ENCODE measurements at places on chromosomes 3 and 15. TPM values are rescaled to one million over a fixed set of nuclear protein-coding genes. Genes with fewer than 3 reads are reported as not detected.

DNA sequence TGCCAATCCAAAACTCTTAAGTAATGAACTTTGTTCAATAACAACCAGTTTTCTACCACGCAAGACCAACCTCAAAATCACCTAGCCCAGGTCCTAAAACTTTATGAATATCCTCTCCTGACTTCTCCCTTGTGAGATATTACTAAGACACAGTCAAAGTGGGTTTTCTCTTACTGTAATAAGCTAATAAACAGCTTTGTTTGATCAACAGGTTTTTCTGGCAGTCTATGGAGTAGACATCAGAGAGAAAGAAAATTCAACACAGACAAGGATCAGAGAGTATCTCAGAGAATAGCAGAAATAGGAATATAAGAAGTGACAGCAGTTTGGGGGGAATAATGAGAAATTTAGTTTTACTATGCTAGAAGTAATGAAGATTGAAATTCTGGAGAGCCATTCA, 79.6 kb downstream of the NR2E3 start:
- no peaks in the 10 kb centered on the region for H3K27me3 ChIP-seq
- peaks cover 45% of the 10 kb centered on the region for H3K36me3 ChIP-seq
- no peak for DNase-seq
- no peak overlapping the region for H3K27ac ChIP-seq

DNA sequence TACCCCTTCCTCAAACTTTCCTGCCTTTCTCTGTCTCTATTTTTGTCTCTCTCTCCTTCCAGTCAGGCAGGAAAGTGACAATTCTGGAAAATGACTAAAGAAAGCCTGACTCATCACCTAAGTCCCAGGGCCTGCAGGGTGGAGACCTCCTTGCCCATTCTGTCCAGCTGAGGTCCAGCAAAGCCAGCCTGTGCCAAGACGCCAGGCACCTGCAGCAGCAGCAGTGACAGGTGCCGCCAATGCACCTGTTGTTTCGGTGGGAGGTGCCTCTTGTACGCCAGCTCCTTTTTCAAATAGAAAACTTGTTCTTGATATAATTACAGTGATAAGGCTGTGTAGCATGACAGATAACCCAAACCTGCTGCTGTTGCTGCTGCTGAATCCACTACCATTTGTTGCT, 501.3 kb downstream of the NTRK3 start:
- DNase-seq, result no peak
- H3K27me3 ChIP-seq, result no peaks in the 10 kb centered on the region
- no peak overlapping the region for H3K4me3 ChIP-seq
- no peaks in the 10 kb centered on the region for H3K36me3 ChIP-seq
- peaks cover 12% of the 10 kb centered on the region for H3K4me1 ChIP-seq

- no peaks in the 10 kb centered on the region for H3K27me3 ChIP-seq
- no peaks in the 10 kb centered on the region for H3K4me1 ChIP-seq
- no peak overlapping the region for H3K27ac ChIP-seq
- no peak overlapping the region for H3K4me3 ChIP-seq
- no peak for DNase-seq
- H3K36me3 ChIP-seq, result no peaks in the 10 kb centered on the region
Observed at GRCh38 chr3:71652781-71653413, 69.4 kb upstream of the FOXP1 start.

The CFAP20DC gene
- total RNA-seq, result not detected

DNA sequence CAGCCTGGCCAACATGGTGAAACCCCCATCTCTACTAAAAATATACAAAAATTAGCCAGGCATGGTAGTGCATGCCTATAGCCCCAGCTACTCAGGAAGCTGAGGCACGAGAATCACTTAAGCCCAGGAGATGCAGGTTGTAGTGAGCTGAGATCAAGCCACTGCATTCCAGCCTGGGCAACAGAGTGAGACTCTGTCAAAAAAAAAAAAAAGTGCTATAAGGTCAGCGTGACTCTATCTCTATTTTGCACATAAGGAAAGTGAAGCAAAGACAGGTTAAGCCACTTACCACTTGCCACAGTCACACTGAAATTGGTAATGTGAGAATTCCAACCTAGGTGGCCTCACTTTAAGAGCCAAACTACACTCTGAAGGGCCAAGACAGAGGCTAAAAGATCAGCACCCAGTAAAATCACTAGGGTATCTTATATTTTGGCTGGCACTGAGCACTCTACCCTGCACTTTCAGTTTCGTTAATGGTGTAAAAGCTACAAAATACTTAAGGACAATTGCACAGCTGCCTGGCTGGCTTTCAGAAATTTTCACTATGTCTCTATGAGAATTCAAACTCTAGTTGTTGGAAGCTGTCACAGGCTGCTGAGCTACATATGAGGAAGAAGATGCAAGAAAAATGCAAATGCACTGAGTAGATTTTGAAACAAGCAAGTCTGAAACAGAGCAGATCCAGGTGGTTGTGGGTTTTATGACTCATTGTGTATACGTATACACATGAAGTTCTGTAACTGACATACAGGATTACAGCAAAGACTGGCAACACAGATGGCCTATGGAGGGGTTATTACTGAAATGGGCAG, 32.7 kb downstream of the TRANK1 start:
- peak overlapping the region; percentile 79 for H3K27ac ChIP-seq
- no peaks in the 10 kb centered on the region for H3K27me3 ChIP-seq
- H3K4me1 ChIP-seq, result peaks cover 16% of the 10 kb centered on the region
- no peak for DNase-seq
- H3K4me3 ChIP-seq, result no peak overlapping the region
- H3K36me3 ChIP-seq, result no peaks in the 10 kb centered on the region

DNA sequence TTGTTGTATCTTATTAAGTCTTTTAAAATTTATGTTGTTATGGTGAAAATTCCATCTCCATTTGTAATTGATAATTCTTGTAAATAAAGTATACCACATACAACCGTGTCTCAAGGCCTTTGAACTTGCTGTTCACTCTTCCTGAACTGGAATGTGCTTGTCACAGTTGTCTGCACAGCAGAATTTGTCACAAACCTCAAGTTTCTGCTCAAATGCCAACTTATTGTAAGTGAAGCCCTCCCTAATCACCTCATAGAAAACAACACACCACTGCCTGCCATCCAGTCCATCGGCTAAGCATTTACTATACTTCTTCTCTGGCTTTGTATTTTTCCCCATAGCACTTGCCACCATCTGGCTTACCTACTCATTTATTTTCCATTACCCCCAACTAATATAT, 192.3 kb downstream of the THRB start:
- no peaks in the 10 kb centered on the region for H3K27me3 ChIP-seq
- H3K27ac ChIP-seq, result no peak overlapping the region
- no peak overlapping the region for H3K4me3 ChIP-seq
- no peak for DNase-seq
- peaks cover 4% of the 10 kb centered on the region for H3K4me1 ChIP-seq

The STRIT1 gene
- 5.6 TPM for total RNA-seq

DNA sequence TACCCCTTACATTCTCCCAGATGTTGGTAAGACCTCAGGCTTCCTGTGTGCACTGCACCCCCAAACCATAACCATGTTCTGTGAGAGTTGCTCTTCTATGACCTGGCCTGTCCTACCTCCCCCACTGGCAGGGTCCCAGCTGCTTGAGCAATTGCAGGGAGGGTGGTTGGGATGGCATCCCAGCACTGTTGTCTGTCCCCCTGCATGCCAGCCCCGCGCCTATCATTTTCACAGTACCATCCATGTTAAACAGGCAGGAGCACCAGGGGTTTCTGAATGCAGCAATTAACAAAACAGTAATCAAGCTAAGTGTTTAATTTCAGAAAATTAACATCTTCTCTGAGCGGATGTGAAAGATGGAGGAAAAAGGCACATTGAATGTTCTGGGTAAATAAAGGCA, 345.5 kb downstream of the EPHB1 start:
- DNase-seq, result no peak
- no peaks in the 10 kb centered on the region for H3K27me3 ChIP-seq
- H3K27ac ChIP-seq, result no peak overlapping the region
- no peaks in the 10 kb centered on the region for H3K4me1 ChIP-seq
- no peaks in the 10 kb centered on the region for H3K36me3 ChIP-seq
- H3K4me3 ChIP-seq, result no peak overlapping the region
